CD4-positive, alpha-beta T cell treated with Interleukin-15 for 1 hour (primary cell): ENCODE measurements at places on chromosomes 16 and 17.

DNA sequence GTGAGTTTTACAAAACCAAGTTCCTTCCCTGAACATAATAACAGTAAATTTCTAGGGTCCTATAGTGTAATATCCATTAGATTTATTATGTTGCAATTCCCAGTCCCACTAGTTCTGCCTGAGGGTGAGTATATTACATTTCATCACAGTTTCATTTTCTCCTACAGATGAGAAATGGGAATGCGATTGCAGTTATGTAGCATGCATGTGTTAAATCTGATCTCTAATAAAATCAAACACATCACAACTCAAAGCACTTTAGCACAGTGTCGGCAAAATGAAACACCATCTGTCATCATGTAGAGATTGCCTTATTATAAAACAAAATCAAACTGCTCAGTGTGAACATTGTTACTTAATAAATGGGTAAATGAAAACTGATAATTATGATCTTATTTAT, 180.5 kb upstream of the TOX3 start:
- DNase-seq = no peak

- no peak for DNase-seq
Measured at GRCh38 chr16:66260522-66261254, 105.8 kb upstream of the CDH5 start.

- no peak for DNase-seq
Measured at GRCh38 chr17:16013943-16014407, 14.4 kb downstream of the TTC19 start.

DNA sequence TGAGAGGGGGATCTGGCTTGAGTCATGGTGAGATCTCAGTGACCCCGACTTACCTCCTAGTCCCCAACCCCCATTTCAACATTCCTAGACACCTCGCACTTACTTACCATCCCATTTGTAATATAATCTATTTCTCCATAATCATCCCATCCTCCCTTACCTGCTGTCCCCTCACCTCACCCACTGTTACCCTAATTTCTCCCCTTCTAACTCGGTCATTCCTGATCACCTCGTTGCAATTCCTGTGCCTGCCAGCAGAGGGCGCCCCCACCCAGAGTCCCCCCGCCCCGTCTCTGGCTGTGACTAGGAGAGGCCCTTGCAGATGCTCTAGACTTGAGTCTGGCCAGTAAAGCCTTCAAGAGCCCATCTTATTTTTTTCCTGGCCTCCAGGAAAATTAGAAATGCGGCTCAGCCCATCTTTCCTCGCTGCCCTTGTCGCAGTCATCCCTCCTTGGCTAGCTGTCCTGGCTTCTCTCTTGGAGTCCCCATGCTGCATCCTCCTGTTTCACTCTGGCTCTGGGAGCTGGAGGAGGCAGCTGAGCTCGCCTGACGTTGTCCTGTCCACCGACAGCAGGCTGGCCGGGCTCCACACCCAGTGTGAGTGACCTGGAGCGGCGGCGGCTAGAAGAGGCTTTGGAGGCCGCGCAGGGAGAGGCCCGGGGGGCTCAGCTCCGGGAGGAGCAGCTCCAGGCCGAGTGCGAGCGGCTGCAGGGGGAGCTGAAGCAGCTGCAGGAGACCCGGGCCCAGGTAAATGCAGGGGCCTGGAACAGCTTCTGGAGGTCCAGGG, 5.0 kb downstream of the TBKBP1 start:
- peak; percentile 73 for DNase-seq
